ENCODE measurements at places on chromosomes 16 and 17. TPM values are rescaled to one million over a fixed set of nuclear protein-coding genes. Genes with fewer than 3 reads are reported as not detected.

IQCK gene
- total RNA-seq, result 10.7 TPM

NPIPB9 gene
- 6.8 TPM for total RNA-seq

MED13 gene
- 58.8 TPM for total RNA-seq

HOXB9 gene
- total RNA-seq, result not detected

SDR42E2 gene
- not detected for total RNA-seq

GRCh38 chr16:22621586-22622155 is 111.0 kb downstream of the NPIPB5 start:
- H3K36me3 ChIP-seq, result no peaks in the 10 kb centered on the region
- DNase-seq, result no peak
- no peaks in the 10 kb centered on the region for H3K27me3 ChIP-seq
- no peak overlapping the region for H3K27ac ChIP-seq
- H3K4me1 ChIP-seq, result peaks cover 4% of the 10 kb centered on the region

- no peak for DNase-seq
- peaks cover 37% of the 10 kb centered on the region for H3K4me1 ChIP-seq
- no peak overlapping the region for H3K27ac ChIP-seq
- peaks cover 45% of the 10 kb centered on the region for H3K36me3 ChIP-seq
- H3K4me3 ChIP-seq, result no peak overlapping the region
These were observed 96.3 kb upstream of the CHMP6 start for GRCh38 chr17:80895366-80895765.

DNA sequence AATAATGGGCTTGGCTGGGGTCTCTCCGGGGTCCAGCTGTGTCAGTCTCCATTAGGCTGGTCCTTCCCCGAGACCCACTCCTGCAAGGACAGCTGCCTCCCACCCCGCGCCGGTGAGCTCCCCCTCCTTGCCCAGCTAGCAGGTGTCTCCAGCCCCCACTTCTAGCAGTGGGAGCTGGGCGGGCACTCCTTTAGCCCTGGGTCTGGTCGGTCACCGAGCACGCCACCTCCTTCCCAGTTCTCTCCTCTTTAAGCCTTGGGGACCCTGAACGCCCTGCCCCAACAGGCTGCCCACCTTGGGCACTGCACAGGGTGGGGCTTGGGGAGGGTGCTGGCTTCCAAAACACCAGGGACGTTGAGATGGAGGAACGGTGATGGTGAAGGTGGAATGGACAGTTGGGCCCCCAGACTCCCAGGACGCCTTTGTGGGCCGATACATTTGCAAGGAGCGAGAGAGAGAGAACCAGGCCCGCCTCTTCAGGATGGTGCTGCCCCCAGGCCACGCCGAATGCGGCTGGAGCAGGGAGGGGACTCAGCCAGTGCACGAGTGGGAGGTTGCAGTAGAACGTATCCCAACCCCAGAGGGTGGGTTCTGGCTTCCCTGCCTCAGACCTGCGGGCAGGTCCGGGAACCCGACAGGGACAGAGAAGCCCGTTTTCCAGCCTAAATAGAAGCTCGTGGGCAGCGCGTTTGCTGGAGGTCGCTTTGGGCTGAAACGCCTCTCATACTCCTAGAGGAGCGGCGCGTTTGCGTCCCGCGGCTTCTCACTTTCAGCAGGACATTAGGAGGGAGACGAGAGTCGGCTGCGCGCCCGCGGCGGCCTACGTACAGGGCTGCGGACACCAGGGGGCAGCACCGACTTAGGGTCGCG is 10.7 kb downstream of the TBX2 start:
- H3K36me3 ChIP-seq, result no peaks in the 10 kb centered on the region
- H3K4me1 ChIP-seq, result peaks cover 52% of the 10 kb centered on the region

GRCh38 chr16:85462714-85463611 is 150.2 kb upstream of the GSE1 start:
- H3K27me3 ChIP-seq, result peaks cover 3% of the 10 kb centered on the region
- peaks cover 61% of the 10 kb centered on the region for H3K4me1 ChIP-seq
- H3K36me3 ChIP-seq, result no peaks in the 10 kb centered on the region
- H3K27ac ChIP-seq, result no peak overlapping the region

DNA sequence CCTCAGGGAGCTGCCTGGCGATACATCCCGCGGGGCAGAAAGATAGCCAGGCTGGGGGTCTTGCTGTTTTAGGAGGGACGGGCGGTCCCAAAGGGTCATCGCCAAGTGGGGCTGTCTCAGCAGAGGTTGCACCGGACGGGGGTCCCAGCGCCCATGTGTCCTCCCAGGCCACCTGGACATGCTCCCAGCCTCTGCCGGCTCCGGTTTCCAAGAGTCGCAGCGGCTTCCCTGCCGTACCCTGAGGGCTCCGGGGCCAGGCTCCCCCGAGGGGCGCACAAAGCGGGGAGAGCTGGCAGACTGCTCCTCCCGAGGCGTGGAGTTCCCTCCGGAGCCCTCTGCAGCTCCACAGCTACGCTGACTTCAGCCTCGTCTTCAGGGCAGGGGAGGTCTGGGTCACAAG is 1.2 kb downstream of the TRARG1 start:
- H3K36me3 ChIP-seq, result no peaks in the 10 kb centered on the region
- H3K4me3 ChIP-seq, result no peak overlapping the region
- H3K4me1 ChIP-seq, result peaks cover 10% of the 10 kb centered on the region
- H3K27me3 ChIP-seq, result peaks cover 13% of the 10 kb centered on the region
- DNase-seq, result no peak

DNA sequence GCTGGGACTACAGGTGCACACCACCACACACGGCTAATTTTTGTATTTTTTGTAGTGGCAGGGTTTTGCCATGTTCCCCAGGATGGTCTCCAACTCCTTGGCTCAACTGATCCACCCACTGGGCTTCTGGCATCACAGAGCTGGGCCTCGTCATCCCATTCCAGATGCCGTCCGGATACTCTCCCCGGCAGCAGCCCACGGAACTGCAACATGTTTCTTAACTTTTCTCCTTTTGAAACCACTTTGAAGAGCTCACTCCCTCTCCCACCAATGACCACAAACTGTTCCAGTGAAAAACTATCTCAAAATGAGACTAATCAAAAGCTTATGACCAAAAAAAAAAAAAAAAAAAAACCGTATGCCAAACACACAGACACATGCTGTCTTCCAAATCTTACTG is 17.6 kb downstream of the PEMT start:
- no peak overlapping the region for H3K27ac ChIP-seq
- no peak for DNase-seq
- H3K36me3 ChIP-seq, result peaks cover 5% of the 10 kb centered on the region
- H3K4me1 ChIP-seq, result peaks cover 33% of the 10 kb centered on the region
- H3K27me3 ChIP-seq, result no peaks in the 10 kb centered on the region

DNA sequence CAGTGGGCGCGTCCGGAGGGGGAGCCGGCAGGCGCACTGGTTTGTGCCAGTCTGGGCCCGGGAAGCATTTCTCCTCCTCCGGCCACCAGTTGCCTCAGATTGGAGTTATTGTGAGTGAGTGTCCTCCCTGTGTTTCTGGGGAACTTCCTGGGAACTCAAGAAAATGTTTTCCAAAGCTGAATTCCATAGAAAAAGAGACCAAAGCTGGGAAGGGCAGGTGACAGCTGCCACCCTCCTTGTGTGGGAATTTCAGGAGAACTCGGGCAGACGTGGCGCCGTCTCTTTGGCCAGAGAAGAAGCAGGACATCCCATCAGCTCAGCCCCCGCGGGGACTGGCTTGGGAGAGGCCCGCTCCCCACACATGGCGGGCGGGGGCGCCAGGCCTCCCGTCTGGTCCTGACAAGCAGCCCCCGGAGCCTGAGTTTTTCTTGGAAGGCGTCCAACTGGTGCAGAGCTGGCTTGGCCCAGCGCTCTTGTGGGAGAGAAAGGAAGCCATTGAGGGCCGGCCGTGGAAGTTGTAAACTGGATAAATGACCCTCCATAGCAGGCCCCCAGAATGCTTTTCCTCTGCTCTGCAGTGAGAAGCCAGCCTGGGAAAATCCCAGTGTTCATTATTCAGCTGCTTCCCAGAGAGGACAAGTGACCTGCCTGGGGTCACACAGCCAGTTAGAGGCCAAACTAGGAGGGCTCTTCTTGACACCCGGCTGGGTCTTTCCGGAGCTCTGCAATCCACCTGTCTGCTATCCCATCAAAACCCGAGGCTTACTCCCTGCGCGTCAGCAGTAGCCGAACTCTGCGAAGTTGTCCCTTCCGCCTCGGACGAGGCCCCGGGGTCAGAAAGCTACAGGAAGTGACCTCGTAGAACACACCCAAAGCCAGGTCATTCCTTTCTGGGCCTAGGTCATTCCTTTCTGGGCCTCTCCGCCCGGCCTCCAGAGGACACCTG is 39.2 kb upstream of the GSE1 start:
- H3K27ac ChIP-seq, result peak overlapping the region; percentile 70
- H3K36me3 ChIP-seq, result no peaks in the 10 kb centered on the region
- no peak for DNase-seq
- peaks cover 52% of the 10 kb centered on the region for H3K4me1 ChIP-seq

DNA sequence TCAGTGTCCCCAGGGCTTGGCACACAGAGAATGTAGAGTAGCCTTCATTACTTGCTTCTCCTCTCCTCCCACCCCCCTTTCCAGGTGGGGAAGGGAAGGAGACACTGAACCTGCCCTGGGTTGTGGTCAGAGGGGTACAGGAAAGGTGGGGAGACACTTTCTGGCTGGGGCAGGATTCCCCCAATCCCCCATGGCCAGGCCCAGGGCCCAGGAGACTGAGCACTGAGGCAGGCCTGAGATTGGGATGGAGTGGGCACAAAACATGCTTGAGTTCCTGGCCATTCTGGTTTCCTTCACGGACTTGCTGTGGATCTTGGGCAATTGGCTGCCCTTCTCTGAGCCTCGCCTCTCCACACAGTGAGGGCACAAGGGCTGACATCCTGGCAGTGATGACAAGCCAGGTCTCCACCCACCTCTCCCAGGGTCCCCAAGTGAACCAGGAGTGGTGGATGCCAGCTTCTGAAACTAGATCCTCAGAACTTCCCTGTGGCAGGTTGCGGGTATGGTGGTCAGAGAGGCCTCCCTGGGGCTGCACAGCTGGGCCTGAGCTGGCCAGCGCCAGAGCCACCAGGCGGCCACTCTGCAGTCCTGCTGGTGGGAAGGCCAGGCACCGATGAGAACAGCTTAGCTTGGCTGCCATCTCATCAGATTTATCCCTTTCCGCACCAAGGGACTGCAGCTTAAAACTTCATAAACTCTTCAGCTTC is 9.3 kb downstream of the ZNF629 start:
- peaks cover 30% of the 10 kb centered on the region for H3K4me1 ChIP-seq
- DNase-seq, result no peak
- H3K27ac ChIP-seq, result no peak overlapping the region
- H3K36me3 ChIP-seq, result peaks cover 41% of the 10 kb centered on the region
- H3K4me3 ChIP-seq, result no peak overlapping the region
- no peaks in the 10 kb centered on the region for H3K27me3 ChIP-seq

- H3K4me1 ChIP-seq, result peaks cover 23% of the 10 kb centered on the region
- peak overlapping the region; percentile 49 for H3K27ac ChIP-seq
- H3K27me3 ChIP-seq, result no peaks in the 10 kb centered on the region
- no peaks in the 10 kb centered on the region for H3K36me3 ChIP-seq
These were observed 24.2 kb downstream of the C1QTNF1 start for GRCh38 chr17:79047923-79048825.

DNA sequence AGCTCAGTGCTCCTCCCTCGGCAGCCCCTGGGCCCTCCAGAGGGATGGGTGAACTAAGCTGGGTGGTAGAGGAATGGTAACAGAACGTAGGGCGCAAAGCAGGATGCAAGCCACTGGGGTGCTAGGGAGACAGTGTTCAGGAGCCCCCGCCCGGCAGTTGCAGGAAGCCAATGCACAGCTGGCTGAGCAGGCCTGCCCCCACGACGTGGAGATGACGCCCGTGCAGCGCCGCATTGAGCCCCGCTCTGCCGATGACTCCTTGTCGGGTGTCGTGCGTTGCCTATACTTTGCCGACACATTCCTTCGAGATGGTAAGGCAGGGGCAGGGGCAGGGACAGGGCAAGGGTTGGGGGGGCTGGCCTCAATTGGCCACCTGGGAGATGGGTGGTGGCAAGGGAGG is 12.9 kb downstream of the LLGL1 start:
- H3K4me1 ChIP-seq, result peaks cover 15% of the 10 kb centered on the region
- no peaks in the 10 kb centered on the region for H3K27me3 ChIP-seq
- no peak overlapping the region for H3K4me3 ChIP-seq
- peaks cover 78% of the 10 kb centered on the region for H3K36me3 ChIP-seq

- peaks cover 27% of the 10 kb centered on the region for H3K36me3 ChIP-seq
- no peaks in the 10 kb centered on the region for H3K4me1 ChIP-seq
- H3K27me3 ChIP-seq, result no peaks in the 10 kb centered on the region
These were observed 55.5 kb downstream of the SYT17 start for GRCh38 chr16:19223235-19224170.

GRCh38 chr16:63938661-63939060 is 1183.2 kb downstream of the CDH11 start:
- H3K27ac ChIP-seq, result no peak overlapping the region
- no peaks in the 10 kb centered on the region for H3K36me3 ChIP-seq
- DNase-seq, result no peak
- H3K4me3 ChIP-seq, result no peak overlapping the region
- H3K27me3 ChIP-seq, result no peaks in the 10 kb centered on the region
- no peaks in the 10 kb centered on the region for H3K4me1 ChIP-seq

DNA sequence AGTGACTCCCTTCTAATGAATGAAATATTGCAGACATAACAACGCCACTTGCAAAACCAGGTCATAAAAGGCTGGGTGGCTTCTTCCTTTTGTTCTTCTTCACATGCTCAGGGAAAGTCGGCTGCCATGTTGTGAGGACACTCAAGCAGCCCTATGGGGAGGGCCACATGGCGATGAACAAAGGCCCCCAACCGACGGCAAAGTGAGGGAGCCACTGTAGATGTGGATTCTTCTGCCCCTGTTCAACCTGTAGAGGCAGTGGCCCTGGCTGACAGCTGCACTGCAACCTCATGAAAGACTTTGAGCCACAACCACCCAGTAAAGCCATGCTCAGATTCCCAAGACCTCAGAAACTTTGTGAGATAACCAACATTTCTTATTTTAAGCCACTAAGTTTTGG is 203.5 kb upstream of the TNRC6C start:
- H3K27me3 ChIP-seq, result peaks cover 17% of the 10 kb centered on the region
- no peaks in the 10 kb centered on the region for H3K36me3 ChIP-seq
- H3K27ac ChIP-seq, result no peak overlapping the region
- no peak overlapping the region for H3K4me3 ChIP-seq
- no peaks in the 10 kb centered on the region for H3K4me1 ChIP-seq

DNA sequence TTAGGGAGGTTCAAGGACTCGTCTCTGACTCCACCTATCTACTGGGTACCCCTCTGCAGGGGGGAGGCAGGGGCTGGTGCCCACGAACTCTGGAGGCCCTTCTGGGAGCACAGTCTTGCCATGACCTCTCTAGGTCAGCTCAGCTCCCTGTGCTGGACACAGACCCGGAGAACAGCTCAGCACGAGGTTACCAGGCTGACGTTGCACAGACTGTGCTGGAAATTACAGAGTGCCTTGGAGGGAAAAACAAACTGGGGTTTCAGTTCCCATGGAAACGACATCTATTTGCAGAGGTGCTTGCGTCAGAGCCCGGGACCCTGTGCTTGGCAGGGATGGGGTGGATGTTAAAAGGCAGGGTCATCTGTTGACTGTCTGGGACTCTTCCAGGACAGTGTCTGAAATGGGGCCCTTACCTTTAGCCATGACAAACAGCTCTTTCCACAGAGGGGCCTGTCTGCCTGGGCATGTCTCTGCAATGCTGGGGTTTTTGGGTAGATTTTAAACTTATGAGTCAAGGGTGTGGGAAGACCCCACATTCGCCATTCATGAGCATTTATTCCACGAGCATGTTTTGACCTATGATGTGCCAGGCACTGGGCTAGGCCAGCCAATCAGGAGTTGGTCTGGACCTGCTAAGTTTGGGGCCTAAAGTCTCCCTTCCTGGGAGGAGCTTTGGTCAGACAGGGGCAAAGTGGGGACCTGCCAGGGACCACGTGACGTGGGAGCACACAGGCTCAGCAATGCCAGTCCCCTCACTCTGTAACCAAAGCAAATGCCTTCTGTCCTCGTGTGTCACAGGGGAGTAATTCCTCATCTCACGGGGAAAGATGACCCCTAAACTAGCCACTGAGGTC is 22.5 kb downstream of the CCR7 start:
- no peak overlapping the region for H3K4me3 ChIP-seq
- H3K4me1 ChIP-seq, result peaks cover 72% of the 10 kb centered on the region
- peak; percentile 92 for DNase-seq

GRCh38 chr16:81123092-81123852 is 27.1 kb upstream of the GCSH start:
- H3K27ac ChIP-seq, result no peak overlapping the region
- peaks cover 4% of the 10 kb centered on the region for H3K36me3 ChIP-seq
- H3K27me3 ChIP-seq, result no peaks in the 10 kb centered on the region
- H3K4me3 ChIP-seq, result no peak overlapping the region
- H3K4me1 ChIP-seq, result no peaks in the 10 kb centered on the region

Measured in suprapubic skin (tissue), 4 donors.